ENCODE measurements at places on chromosomes 3 and 15. TPM values are rescaled to one million over a fixed set of nuclear protein-coding genes. Genes with fewer than 3 reads are reported as not detected.

SCN11A gene
- total RNA-seq = 0.08 TPM

CAMK2N2 gene
- not detected for total RNA-seq

DNA sequence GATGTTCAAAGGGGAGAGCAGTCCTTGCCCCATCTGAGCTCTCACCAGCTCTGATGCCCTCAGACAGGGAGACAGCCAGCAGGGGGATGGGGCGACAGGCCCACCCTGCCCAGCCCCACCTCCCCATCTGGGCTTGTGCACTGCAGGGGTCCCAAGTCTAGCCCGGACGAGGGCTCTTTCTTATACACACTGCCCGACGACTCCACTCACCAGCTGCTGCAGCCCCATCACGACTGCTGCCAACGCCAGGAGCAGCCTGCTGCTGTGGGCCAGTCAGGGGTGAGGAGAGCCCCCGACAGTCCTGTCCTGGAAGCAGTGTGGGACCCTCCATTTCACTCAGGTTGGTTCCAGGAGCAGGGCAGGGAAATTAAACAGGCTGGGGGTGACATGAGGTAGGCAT is 73.9 kb downstream of the BOC start:
- DNase-seq = no peak

DNA sequence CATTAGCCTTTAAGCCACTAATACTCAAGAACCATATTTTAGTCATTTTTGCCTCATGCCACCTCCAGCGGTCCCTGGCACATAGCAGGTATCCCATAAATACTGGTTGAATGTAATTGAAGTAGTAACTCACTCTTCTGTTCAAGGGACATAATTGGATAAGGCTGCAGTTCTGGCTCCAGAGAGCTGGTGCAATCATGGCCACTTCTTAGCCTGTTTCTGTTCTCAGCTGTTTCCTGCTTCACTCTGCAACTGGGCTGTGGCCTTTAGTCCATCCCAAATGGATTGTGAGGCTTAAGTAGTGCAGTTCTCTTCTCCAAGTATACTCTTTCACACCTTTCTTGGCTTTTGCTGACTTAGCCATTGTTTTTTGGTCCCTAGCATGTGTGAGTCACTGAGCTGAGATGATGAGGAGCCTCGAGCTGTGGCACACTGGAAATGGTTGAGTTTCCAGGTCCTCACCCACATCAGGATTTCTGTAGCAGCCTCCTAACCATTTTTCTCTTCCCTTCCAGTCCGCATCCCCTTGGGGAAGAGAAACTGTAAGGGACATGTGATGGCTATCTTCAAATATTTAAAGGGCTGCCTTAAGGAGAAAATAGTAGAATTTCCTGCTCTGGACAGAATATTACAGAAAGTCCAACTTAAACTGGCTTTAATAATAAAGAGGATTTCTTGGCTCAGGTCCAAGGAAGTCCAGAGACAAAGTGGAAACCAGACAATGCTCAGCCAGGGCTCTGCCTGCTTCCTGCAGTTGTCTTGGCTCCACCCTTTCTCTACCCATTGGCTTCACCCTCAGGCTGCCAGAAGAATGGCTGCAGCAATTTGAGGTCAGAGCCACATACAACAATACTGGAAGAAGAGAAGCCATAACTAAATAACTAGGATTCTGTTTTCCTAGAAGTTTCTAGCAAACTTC is 305.4 kb upstream of the ROPN1 start:
- DNase-seq = no peak

DNA sequence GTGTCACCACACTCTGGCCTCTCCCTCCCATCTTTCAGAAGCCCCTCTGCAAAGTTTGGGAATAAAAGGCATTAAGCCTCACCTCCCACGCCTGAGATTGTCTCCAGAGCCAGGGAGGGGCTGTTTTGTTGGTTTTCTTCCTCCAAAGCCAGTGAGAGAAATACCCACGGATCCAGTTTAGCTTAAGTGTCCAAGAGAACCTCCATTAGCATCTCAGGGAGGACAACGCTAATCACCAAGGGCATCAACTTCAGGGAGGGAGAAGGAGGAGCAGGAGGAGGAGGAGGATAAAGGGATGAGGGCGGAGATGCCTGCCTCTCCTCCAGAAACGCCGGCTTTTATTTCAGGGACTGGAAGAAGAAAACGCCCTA is 101.6 kb downstream of the SRGAP3 start:
- no peak for DNase-seq

GRCh38 chr3:183400352-183400751 is 28.1 kb downstream of the MCF2L2 start:
- DNase-seq = no peak

GRCh38 chr15:69032703-69033373 is 18.3 kb downstream of the NOX5 start:
- DNase-seq = no peak

DNA sequence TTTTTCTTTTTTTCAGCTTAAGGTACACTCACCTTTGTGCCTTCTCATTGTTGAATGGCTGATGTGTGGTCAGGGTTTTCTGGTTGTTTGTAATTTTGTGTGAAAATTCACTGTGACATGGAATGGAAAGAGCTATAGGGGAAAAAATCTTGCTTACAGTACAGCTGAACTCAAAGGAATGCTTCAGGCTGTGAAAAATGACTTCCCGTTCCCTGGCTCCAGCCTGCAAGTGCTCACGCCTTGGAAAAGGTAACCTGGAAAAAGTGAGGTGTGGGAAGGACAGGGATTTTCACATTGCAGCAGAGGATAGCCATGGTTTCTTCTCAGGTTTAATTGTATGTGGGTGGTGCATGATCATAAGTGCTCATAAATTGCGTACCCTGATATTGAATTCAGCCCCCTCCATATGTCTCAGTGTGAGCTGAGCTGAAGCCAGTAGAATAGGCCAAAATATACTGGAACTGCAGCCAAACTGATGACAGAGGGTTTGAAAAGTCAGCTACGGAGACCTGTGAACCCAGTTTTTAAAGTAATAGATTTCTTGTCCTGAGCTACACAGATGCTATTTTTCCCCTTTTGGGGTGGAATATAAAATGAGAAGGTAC is 228.7 kb upstream of the RASGRP1 start:
- DNase-seq = no peak

- no peak for DNase-seq
Measured at GRCh38 chr15:40543082-40543481, 21.8 kb downstream of the CCDC32 start.

SLC28A2 gene
- total RNA-seq = not detected

DNA sequence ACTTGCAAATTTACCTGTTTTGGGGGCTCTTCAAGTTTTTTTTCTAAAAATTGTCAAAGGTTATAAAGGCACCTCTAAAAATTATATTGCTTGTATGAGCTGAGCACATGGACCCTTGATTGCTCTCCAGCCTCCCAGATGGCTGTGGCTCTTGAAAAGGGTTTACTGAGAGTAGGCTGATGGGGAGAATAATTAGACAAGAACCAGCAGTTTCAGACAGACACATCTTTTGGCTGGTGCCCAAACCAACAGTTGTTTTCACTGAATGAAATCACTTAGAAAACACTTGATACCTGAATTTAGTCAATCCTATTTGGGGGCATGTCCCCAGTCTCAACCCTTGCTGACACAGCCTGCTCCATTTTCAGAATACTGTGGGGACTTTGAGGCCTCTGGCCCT is 217.6 kb downstream of the KBTBD8 start:
- DNase-seq = no peak

GRCh38 chr15:58724466-58724865 is 25.0 kb downstream of the ADAM10 start:
- no peak for DNase-seq

DNA sequence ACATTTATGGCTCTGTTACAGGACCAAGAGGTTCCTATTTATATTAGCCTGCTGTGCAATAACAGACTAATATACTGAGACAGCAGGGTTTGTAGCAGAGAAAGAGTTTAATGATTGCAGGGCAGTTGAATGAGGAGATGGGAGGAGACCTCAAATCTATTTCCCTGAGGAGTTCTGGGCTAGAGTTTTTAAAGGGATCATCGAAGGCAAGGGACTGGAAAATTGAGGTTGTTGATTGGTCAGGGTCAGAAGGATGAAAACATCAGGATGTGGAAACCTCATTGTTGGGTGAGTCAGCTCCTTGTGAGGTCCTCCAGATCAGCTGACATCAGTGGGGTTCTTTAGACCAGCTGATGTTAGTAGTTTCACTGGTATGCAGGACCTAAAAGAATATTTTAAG is 60.6 kb upstream of the GOLGA8B start:
- no peak for DNase-seq

- DNase-seq = no peak
Measured at GRCh38 chr3:133520286-133520685, 53.2 kb upstream of the CDV3 start.

DNA sequence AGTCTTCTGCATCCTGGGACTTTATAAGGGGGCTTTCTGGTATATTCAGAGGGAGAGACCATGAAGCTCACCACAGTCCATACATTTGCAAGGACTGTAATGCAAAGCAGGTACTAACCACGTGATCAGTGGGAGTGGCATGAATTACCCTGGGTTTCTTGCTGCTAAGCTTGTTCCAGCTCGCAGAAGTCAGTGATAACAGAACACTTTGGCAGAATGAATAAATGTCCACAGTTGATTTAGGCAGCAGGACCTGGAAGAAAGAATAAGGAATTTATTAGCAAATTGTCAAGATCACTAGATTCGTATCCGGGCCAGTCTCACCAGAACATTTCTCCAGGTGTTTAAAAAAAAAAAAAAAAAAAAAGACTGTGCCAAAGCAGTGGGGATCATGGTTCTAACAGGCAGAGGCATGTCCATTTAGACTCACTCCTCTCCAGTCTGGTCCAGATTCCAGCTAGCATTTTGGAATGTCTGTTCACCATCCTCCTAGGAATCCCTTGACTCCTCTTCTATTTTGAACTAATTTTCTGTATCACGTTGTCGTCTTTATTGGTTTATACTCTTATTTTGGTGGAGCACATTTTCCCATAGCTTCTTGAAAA is 24.5 kb downstream of the HHLA2 start:
- no peak for DNase-seq

QTRT2 gene
- total RNA-seq = 4.3 TPM

DNA sequence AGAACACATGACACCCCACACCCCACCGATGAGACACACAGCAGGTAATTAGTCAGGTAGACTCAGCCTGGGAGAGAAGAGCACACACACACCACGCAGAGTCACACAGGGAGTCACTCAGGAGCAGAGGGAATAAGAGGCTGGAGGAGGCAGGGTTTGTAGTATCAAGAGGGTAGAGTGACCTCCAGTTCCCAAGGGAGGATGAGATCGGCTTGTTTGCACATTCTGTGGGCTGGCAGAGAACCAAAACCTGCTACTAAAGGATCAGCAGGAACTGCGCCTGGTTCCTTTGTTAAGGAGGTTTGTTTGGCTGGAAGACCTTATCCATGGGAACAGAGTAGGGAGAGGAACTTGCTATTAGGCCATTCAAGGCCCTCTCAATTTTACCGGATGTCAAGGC is 281.4 kb upstream of the SLCO3A1 start:
- DNase-seq = no peak

DNA sequence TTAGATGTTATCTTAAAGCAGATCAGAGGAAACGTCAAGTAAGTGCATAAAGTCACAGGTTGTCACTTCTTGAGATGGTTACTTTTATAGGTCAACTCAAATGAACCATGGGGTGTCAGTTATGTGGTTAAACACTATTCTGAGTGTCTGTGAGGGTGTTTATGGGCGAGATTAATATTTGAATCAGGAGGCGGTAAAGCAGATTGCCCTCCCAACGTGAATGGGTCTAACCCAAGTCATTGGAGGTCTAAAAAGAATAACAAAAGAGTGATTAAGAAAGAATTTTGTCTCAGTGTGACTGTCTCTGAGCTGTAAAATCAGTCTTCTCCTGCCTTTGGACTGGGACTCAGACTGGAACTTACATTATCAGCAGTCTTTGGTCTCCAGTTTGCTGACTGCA is 977.5 kb downstream of the NAALADL2 start:
- DNase-seq = no peak

DNA sequence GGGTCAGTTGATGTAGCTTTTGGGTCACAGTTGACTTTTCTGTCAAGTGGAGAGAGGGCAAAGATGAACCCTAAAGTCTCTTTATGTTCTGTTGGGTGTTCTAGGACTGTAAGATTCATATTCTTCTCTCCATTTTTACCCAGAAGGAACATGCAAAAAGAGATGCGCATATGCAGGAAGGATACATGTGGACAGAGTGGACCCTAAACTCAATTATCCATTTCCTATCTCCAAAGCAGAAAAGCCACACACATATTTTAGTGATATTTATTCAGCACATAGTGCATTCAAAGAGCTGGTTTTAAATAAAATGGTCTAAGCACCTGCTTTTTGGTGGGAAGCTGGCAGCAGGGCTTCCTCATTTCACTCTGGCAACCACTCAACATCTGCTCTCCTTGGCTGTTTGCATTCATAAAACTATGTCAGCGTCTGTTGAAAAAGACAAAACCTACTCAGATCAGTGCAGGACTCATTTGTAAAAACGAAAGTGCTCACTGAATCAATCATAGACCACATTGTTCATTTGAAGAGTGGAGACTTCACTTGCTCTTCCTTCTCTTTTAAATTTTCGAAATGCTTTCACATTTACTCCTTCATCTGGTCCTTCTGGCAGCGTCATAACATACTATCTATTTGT is 96.6 kb downstream of the SEMA6D start:
- DNase-seq = no peak

DNA sequence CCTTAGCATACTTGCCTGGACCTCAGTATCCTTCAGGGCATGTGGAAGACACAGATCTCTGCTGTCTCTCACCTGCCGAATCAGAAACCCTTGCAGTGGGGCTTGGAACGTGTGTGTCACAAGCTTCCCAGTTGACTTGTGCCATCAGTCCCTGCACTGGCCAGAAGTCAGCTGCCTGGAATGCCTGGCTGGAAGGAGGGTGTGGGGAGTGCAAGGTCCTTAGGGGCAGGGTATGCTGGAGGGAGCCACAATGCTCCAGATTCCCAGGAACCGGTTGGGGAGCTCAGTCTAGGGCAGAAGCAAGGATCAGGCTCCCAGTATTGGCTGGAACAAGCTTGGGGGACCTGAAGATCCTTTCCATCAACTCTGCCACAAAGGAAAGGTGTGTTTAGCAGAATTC is 27.1 kb downstream of the SPSB4 start:
- no peak for DNase-seq

DNA sequence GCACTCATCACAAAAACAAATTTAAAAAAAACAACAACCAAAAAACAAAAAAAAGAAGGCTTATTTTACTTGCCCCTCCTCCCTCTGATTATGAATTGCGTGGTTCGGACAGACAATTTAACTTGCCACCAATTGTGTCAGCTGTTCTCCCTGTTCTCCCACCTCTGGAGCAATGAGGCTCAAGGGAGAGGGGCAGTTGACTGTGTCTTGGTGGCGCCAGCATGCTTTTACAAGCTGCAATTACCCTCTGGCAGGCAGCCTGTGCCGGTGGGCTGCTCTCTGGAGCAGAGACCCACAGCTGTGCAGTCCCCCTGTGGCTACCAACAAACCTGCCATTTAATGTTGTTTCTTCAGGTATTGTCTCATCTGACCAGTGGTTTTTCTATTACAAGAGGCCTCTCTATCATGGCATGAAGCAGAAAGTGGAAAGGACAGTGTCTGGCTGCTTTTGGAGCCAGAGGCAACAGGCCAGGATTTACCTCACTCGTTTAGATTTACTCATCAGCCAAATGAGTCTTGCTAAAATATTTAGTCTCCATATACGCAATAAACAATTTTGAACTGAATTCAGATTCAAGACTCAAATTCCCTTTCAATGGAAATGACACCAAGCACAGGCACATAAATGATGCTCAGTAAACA is 192.0 kb upstream of the TPRG1 start:
- no peak for DNase-seq

Measured in Right ventricle myocardium inferior (tissue), 1 donor.